Fibroblast of upper back skin (primary cell): ENCODE measurements at places on chromosomes 3 and 15.

GRCh38 chr3:143332026-143332425, 212.5 kb downstream of the CHST2 start:
- peak; percentile 47 for DNase-seq

DNA sequence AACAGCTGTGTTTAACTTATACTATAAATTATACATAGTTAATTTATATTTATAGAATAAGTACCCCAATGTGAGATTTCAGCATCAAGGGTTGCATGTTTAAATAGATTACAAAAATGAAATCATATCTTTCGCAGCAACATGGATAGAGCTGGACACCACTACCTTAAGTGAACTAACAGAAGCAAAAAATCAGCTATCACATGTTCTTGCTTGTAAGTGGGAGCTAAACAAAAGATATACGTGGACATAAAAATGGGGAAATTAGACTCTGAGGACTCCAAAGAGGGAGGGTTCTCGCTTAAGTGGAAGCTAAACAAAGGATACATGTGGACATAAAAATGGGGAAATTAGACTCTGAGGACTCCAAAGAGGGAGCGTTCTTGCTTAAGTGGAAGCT, 626.5 kb upstream of the DPPA4 start:
- DNase-seq = no peak

DNA sequence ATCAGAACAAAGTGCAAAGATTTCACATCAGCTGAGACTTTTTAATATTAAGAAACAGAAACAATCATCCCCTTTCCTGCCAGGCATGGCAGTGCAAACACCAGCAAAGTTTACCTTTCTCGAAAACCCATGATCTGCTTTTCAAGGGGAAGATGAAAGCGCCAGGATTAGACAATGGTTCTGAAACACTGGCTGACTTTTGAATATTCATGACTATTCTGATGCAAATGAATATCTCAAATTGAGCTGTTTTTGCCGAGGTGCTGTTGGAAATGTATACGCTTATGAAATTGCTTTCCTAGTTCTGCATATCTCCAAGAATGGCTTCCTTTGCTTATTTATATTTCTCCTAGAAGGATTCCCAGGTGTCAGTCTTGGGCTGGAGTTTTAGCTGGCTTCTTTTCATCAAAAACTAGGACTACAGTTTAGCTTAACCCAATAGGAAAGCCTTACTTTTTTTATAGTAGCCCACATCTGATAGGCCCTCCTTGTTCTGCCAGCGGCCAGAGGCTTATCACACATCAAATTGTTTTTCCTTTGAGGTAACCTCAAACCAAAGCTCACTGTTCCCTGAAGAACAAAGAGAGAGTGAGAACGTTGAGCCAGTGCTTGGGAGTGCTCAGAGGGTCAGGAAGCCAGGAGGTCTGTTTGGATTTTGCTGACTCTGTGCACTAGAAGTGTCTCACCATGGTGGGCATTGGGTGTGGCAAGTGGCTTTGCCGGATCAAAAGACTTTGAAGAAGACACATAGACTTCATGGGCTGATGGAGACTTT, 74.0 kb upstream of the PLCL2 start:
- no peak for DNase-seq

DNA sequence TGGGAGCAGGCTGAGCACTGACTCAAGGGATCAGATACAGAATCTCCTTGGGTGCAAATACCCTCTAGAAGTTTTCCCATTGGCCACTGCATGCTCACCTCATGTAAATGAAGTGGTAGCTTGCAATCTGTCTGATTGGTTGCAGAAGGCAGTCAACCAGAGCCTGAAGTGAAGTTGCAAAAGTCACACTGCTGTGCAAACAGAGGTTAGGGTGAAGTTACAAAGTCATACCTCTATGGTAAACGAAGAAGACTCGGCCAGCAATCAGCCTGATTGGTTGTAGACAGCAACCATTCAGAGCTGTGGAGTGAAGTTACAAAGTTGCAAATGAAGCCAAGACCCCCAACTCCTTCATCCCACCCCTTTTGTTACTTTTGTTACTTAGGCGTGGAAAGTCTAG, 27.1 kb downstream of the STARD9 start:
- no peak for DNase-seq

- peak; percentile 99 for DNase-seq
These were observed 96.3 kb upstream of the DLG1 start for GRCh38 chr3:197394464-197395321.

GRCh38 chr3:161171113-161171512, 50.0 kb upstream of the NMD3 start:
- peak; percentile 68 for DNase-seq

GRCh38 chr3:71211083-71211482, 372.4 kb downstream of the FOXP1 start:
- DNase-seq = no peak

DNA sequence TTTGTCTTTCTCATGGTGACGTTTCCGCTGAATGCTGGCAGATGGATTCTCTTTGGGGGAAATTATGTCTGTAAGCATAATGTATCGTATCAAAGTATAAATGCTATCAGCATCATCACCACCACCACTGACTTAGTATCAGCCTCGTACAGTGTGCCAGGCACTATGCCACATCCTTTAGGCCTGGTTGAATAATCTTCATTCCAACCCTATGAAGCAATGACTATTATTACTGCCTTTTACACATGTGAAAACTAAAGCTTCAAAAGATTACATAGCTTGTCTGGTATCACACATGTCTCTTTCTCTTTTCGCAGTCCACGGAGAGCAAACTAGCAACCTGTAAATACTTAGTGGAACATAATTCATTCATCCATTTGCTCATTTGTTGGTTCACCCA, 166.7 kb upstream of the PRICKLE2 start:
- peak; percentile 32 for DNase-seq

DNA sequence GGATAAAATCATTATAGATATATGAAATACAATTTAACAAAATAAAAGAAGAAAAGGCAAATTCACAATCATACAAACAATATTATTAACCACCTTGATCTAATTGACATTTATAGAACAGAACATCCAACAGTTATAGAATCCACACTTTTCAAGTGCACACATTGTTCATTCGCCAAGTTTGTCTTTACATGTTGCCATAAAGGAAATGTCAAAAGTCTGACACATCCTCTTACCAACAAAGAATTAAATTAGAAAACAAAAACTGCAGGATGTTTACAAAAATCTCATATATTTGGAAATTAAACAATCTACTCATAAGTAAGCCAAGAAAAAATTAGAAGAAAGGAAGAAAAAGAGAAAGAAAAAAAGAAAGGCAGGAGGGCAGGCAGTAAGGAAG, 909.2 kb upstream of the EPHA6 start:
- DNase-seq = no peak

GRCh38 chr3:16377847-16378302, 112.9 kb downstream of the OXNAD1 start:
- DNase-seq = no peak

GRCh38 chr15:98718426-98719136, 70.2 kb downstream of the IGF1R start:
- DNase-seq = no peak

DNA sequence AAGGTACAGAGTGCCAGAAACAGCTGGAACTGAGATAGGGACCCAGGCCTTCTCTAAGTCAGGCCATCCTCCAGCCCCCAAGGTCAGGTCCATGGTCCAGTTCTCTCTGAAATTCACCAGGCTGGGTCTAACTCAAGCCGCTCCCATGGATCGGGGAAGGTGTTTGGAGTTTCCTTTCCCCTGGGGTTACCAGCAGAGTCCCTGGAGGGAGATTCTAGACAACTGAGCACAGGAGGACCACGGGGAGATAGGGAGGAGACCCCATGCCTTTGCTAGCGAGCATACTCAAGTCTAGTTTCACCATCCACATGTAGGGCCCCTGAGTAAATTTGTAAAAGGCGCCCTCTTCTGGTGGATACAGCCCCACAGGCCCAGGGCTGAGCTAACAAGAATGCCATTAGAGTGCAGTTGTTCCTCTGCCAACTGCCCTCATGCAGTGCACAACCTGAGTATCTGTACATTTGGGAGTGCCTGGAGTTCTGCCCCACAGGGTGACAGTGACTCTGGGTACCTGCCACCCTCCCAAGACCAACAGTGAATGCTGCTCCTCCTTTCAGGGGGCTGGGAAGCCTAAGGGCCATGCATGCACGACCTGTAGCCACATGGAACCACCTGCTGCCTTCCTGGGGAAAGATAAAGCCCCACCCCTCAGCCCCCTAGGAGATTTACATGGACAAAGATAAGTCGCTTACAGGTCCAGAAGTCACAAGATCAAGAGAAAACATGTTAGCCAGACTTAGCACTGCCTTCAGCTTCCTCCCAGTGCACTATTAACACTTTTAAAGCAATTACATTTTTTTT, 89.0 kb downstream of the IQSEC1 start:
- peak; percentile 64 for DNase-seq

DNA sequence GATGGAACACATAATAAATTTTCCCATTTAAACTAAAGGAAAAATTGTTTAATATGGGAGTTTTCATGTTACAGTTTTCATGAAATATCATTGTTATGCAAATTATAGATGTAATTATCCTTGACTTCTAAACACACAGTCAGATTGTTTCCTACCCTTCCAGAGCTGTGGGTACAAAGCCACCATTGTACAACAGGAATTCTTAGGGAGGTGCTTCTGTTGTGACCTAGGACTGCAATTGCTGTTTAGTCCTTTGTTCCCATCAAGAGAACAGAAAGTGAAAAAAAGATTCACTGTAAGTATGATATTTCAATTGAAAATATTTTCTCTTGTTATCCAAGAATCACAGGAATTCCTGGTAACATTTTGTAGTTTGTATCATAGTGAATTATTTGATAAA, 455.3 kb upstream of the NAALADL2 start:
- DNase-seq = no peak

- DNase-seq = no peak
These were observed 586.0 kb upstream of the TGFBR2 start for GRCh38 chr3:30020380-30020779.

- no peak for DNase-seq
These were observed 103.0 kb downstream of the MAGI1 start for GRCh38 chr3:65935724-65936123.

DNA sequence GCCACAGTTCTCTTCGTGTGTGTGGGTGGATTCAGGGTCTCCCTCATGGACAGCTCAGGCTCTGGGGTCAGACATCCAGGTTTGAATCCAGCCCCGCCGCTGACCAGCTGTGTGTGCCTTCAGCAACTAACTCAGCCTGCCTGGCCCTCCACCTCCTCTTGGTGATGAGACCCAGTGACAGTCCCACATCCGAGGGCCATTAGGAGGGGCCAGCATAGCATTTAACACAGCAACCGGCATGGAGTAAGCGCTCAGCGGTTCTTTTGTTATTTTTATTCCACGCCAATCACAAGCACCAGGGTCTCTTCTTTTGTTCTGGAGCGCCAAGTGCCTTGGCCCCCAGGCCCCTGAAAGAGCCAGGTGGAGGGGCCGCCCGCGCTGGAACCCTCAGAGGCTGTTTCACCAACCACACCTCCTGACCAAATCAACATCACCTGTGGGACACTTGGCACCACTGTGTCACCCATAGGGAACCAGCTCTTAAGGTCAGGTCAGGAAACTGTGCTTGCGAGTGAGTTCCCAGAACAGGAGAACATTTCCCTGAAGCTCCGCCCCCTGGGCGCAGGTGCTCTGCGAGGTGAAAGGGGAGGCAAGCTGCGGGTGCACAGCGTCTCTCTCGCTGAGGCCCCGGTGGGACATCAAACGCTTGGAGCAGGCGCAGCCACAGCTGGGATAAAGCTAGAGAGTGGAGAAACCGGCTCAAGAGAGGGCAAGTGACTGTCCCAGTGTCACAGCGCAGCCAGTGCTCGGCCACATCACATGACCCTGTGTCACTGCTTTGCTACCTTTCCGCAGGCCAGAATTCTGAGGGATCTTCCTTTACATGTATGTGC, 311.3 kb downstream of the UACA start:
- no peak for DNase-seq

DNA sequence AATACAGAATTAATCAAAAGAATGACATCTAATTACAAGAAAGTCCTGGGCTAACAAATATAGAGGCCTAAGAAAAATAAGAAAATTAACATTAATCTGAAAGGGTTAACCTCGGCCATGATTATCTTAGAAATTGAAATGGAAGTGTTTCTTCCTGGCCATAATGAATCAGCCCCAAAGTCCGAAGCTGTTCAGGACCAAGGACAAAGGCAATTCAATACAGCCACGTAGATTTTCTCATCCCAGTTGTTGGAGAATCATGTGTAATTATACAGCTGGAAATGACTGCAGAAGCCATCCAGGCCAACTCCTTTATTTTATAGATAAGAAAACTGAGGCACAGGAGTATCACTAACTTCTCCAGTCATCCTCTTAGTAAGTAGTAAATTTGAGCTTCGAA, 38.0 kb upstream of the GBE1 start:
- no peak for DNase-seq

GRCh38 chr3:196739671-196740480, at the start of gene PAK2:
PAK2 (plus strand) TSS chr3:196739857; CDS start chr3:196782647, 42,790 bp downstream.
- peak; percentile 85 for DNase-seq
